ENCODE measurements at places on chromosomes 6 and 20.

DNA sequence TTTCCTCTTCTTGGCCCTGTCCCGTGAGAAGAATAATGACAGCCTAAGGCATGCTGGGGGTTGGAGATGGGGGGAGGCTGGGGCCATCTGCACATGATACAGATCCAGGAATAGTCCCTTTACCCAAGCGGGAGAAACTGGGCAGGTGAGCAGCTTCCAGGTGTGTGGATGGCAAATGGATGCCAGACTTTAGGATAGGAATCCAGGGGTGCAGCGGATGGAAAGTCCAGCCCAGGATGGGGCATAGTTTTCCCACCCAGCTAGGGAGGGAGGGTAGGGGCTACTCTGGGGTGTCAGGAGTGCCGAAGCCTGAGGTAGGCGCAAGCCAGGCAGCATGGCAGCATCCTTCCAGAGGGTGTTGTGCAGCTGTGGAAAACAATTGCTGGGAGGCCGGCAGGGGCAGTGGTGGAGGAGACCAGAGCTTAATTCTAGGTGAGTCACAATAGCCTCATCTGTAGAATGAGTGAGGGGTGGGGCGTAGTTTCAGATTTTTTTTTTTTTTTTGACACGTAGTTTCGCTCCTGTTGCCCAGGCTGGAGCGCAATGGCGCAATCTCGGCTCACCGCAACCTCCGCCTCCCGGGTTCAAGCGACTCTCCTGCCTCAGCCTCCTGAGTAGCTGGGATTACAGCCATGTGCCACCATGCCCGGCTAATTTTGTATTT, 15.4 kb upstream of the FAM110A start:
- DNase-seq = no peak

DNA sequence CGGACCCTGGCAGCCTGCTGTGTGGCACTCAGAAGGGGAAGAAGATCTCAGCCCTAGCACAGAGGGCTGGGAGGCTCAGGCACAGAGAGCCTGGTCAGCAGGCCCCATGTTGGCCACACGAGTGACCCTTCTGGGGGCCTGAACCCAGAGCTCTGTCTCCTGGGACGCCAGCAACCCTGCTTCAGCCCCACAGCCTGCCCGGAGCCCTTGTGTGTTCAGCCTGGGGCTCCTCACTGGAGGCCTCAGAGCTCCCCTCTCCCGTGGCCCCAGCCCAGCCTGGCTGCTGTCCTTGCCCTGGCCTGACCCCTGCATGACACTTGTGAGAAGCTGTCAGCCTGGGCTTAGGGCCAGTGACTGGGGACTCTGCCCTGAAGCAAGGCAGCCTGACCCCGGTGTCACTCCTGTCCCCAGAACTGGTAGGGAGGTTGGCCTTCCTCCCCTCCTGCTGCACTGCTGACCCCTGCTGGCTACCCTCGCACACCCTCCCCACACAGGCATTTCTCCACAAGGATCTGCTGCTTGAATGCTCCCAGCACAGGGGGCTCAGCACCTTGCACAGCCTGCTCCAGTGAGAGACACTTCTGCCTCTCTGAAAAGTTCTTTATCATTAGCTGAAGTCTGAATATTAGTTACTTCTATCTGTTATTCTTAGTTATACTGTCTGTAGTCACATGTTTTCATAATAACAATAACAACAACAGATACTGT, 15.4 kb upstream of the IP6K3 start:
- peak; percentile 46 for DNase-seq

GRCh38 chr20:48098866-48099265, 313.6 kb upstream of the SULF2 start:
- DNase-seq = no peak

DNA sequence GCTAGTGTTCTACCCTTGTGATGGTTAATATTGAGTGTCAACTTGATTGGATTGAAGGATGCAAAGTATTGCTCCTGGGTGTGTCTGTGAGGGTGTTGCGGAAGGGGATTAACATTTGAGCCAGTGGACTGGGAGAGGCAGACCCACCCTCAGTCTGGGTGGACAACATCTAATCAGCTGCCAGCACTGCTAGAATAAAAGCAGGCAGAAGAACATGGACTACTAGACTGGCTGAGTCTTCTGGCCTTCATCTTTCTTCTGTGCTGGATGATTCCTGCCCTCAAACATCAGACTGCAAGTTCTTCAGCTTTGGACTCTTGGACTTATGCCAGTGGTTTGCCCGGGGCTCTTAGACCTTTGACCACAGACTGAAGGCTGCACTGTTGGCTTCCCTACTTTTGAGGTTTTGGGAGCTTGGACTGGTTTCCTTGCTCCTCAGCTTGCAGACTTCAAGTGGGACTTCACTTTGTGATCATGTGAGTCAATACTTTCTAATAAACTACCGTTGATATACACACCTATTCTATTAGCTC, 50.1 kb downstream of the SDHAF4 start:
- DNase-seq = no peak

GRCh38 chr6:152457949-152458624, 179.1 kb downstream of the SYNE1 start:
- DNase-seq = no peak

DNA sequence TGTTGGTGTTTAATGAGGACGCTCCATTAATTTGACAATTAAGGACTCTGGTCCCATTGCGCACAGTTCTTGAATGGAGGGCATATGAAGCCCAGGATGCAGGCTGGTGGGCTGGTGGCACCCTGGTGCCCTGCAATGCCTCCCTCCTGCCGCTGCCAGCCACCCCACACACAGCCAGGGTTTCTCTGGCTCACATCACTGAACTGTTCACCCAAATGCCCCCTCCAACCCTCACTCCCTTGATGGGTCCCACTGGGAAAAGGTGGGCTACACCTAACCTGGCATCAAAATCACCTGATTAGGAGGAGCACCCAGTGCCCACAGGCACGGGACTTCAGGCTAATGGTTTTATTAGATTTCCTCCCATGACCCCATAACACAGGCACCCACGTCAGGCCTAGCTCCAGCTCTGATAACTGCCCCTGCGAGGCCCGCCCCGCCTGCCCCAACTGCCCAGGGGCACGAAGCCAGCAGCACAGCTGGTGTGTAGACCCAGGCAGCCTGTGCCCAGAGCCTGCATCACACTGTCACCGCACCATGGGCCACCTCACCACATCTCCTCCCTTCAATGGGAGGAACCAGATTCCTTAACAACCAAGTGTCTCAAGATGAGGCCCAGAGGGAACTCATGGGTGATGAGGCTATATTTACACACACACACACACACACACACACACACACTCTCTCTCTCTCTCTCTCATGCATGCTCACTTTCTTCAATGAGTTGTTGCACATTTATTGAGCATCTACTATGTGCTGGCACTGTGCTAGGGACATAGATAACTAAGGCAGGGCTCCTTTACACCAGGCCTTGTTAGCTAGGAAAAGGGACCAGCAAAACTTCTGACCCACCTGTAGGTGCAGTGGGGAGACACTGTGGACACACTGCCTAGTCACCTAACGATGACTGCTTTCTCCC, 107.3 kb downstream of the NOL4L start:
- no peak for DNase-seq

GRCh38 chr6:15980801-15981200, 148.1 kb upstream of the MYLIP start:
- DNase-seq = no peak

DNA sequence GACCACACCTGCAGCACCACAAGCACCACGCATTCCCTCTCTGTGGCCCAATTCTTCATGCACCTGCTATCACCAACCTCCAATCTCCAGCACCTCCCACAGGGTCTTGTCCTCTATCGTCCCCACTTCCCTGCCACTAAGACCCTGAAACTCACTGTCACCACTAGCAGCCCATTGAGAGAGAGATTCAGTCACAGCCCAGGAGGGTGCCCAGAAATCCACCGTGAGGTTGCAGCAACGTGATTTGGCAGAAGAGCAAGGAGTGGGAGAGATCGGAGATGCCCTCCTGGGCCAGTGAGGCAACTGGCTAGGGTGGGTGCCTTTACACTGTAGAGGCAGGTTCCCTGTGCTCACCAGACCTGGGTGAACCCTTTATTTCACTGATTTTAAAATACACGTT, 90.1 kb downstream of the ANKRD60 start:
- no peak for DNase-seq

- no peak for DNase-seq
Observed at GRCh38 chr6:5261545-5262109, 314 bp downstream of the FARS2 start.

- DNase-seq = no peak
Observed at GRCh38 chr6:25127076-25127837, 151.9 kb upstream of the CARMIL1 start.

DNA sequence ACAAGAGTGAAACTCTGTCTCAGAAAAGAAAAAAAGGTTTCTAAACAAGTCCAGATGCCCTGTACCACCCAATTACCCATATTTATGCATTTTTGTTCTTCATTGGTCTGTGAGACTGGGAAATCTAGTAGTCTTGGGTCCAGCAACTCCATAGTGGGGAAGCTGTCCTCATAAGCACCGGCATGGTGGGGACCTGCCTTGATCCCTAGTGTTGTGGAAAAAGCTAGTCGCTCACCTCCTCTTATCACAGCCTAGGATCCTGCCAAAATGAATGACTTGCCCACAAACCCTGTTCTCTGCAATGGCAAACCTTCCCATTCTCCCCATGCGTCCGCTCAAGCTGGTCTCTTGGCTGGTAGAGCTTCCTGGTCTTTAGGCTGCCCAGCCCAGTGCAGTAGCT, 38.3 kb upstream of the GABRR1 start:
- DNase-seq = no peak

DNA sequence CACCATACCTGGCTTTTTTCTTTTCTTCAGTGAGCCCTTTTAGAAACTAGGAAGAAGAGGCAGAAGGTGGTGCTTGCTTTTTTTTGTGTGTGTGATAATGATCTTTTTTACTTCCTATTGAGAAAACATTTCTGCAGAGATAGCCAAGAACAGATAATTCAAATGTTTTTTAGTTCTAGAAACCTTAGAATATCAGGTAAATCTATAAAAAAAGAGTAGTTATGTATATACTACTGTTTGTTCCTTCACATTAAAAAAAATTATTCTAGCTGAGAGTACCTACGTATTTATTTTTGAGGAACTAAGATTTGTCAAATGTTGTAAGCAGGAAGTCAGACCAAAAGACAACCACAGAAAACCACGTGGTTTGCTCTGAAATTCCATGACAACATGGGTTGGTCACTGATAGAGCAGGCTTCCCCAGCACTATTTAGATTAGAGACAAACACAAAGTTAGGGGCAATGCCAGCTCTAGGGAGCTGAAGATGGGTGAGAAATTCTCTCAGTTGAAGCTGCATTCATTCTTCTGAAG, 12.8 kb downstream of the STK4 start:
- no peak for DNase-seq

- DNase-seq = no peak
Observed at GRCh38 chr6:82866446-82866845, 199.2 kb downstream of the UBE3D start.
